ENCODE measurements at places on chromosomes 4 and X. TPM values are rescaled to one million over a fixed set of nuclear protein-coding genes. Genes with fewer than 3 reads are reported as not detected.

DNA sequence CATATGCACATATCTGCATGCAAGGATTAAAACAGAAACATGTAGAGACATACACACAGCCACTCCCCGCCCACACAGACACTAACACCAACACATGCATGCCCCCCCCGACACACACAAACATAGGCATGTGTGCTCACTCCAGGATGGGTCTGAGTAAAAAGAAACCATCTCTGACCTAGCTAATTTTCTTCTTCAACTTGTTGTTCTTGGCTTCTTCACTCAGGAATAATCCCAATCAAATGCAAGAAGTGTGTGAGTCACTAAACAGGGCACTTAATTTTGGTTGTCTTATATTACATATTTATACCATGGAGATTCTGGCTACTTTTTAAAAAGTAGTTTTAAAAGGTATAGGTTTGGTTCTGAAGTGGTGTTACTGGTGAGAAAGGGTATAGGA, 28.3 kb downstream of the ENOX2 start:
- DNase-seq, result no peak

GRCh38 chrX:31435592-31435991, 363.8 kb upstream of the FTHL17 start:
- no peak for DNase-seq

- no peak for DNase-seq
These were observed 94.2 kb downstream of the ATP10D start for GRCh38 chr4:47579235-47579634.

GRCh38 chr4:11438647-11439046, 10.0 kb upstream of the HS3ST1 start:
- DNase-seq, result no peak

DNA sequence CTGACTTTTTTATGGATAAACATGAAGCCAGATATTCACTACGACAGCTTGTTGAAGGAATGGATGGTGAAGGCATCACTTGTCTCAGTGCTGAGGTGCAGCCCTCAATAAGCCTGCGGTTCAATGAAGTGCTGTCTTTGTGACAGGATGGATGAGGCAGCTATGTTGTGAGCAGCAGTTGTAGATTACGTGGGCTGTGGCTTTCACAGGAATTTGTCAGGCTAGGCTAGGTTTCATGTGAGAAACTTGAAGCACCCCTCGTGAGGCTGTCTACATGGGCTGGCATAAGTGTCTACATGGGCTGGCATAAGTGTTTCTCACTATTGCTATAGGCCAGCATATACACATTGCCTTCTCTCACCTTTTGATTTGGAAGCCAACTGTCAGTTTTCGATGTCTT, 1050.0 kb downstream of the ADGRL3 start:
- no peak for DNase-seq

- no peak for DNase-seq
These were observed 61.2 kb upstream of the RAI2 start for GRCh38 chrX:17922303-17922702.

- no peak for DNase-seq
These were observed 191.4 kb downstream of the ADAMTS3 start for GRCh38 chr4:72377491-72378194.

SHROOM3 gene
- polyA plus RNA-seq, result 9.5 TPM

FGFBP2 gene
- polyA plus RNA-seq, result not detected

CT83 gene
- not detected for polyA plus RNA-seq

NDUFA1 gene
- polyA plus RNA-seq, result 160 TPM

Data from AG04450 (cell line).